NCI-H2107 (cell line): ENCODE measurements at places on chromosomes 5 and 9.
A peak's percentile ranks its signal among the peaks of the same experiment; 100 is the strongest.

DNA sequence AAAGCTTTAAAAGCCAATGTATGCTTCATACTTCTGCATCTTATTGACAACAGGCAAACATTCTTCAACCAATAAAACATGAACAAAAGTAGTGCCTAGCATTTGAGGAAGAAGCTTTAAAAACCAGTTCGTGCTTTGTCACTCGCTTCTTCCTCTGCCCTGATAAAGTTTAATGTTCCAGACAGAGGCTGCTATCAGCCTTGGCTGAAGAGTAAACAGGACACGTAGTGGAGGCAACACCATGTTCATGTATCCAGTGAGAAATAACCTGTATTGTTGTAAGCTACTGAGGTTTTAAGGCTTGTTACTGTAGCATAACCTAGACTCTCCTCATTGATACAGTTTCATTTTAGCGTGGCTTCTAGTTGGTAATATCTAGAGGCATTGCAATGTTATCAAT is 3.2 kb upstream of the FUBP3 start:
- DNase-seq: no peak

- no peak for DNase-seq
Measured at GRCh38 chr5:177176175-177176711, 42.7 kb downstream of the NSD1 start.

DNA sequence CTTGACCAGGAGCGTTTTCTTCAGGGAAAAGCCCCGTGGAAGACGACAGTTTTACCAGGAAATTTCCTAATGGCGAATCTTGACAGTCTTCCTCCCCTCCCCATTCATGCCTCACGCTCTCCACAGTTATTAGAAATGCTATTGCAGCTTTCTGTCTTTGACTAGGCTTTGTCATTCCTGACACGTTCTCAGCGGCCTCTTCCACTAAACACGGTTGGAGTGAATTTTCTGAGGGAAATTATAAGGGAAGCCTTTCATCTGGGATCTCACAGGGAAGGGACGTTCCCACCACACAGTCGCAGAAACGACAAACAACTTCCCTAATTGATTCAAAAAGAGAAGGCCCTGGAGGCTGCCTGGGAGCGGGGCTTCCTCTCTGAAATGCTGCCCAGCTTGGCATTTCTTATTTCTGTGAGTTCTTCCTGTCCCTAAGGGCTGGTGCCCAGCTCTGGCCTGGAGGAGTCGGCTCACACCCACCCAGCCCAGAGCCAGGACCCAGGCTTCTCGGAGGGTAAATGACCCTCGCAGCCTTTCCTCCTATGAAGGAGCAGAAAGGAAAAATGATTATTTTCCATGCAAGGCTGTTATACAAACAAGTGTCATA is 57.1 kb upstream of the PPP1R26 start:
- no peak for DNase-seq

- DNase-seq: no peak
Measured at GRCh38 chr5:32852976-32853375, 141.9 kb downstream of the NPR3 start.

DNA sequence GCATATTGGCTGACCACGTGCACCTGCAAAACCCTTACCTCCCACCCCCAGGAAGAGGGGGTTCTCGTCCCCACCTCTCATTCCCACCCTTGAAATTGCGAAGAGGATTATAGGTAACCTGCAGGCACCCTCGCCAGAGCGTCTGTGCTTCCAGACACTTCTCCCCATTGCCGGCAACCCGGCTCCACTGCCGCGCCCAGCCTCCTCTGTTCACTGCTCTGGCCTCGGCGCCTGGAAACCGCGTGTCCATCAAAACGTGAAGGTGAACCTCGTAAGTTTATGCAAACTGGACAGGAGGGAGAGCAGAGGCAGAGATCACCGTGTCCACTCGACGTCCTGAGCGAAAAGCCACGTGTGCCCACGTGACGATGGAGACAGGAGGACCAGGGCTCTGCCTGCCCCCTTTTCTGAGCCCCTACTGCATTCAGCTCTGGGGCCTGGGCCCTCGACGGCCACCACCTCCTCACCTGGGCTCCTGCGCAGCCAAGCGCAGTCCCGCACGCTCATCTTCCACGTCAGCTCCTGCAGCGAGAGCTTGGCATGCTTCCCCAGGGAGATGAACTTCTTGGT is 1.9 kb downstream of the TERT start:
- DNase-seq: no peak

DNA sequence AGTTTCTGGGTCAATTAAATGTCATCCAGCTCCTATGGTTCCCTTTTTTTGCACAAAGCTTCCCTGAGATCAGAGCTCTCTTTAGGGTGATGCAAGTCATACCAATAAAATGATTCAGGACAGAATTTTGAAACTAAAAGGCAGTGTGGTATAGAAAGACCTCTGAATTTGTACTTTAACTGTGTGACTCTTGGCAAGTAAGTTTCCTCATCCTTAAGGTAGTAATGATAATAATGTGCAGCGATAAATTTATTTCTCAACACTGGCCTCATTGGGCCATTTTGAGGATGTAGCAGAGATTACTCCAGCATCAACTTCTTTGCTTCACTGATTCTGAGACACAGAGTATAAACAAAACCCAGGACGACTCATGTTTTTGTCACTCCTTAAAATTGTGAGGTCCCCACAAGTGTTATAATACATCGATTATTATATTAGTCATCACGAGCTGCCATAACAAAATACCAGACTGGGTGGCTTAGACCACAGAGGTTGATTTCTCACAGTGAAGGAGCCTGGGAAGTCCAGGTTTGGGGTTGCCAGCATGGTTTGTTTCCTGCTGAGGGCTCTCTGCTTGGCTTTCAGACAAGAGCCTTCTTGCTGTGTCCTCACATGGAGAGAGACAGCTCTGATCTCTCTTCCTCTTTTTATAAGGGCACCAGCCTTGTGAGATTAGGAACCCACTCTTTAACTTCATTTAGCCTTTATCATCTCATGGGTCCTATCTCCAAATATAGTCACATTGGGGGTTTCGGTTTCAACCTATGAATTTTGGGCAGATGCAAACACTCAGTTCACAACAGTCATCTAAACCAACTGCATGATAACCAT is 293.0 kb downstream of the ZNF608 start:
- DNase-seq: no peak

GRCh38 chr5:17225520-17225919 is 8.1 kb downstream of the BASP1 start:
- DNase-seq: no peak

DNA sequence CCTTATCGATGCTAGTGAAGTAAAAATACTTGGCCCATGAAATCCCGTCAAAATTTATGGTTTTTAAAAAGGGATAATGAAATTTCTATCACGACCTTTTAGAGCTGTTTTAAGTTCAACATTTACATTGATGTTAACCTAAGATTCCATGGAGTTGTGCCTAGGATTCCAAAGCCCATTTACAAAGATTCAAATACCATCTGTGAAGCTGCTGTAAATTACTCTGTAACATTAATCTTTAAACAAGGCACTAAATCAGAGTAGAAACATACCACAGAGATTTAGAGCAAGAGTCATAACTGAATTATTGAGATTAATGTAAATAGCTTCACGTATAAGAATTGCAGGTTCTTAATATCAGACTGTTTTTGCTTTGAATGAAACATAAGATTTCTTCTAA is 17.7 kb downstream of the POU5F2 start:
- DNase-seq: no peak

DNA sequence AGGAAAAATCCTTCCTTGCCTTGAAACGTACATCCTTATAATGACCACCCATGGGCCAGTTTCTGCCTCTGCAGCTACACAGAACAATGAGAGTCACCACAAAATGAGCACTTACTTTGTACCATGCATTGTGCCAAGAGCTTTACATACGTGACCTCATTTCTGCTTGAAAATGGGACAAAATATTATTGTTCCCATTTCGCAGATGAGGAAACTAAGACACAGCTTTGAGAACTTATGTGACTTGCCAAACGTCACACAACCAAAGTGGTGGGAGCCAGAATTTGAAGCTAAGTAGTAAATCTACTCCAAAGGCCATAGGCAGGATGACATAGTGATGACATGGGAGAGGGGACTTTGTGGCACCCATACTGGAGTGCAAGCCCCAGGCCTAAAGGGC is 34.8 kb upstream of the GRPEL2 start:
- no peak for DNase-seq

DNA sequence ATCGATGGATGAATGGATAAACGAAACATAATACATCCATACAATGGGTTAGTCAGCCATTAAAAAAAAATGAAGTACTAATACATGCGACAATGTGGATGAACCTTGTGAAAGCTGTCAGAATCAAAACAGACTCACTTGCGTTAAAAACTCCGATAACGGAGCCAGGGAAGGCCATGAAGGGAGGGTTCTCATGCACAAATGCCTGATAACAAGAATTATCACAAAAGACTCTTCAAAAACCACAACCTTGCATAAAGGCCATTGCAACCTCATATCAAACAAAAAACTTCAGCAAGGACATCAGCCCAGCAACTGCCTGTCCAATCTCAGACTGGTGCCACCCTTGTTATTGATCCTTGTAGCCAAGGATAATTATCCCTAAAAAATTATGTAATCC is 13.7 kb downstream of the ERMP1 start:
- no peak for DNase-seq

GRCh38 chr9:136182850-136183422 is 22.0 kb downstream of the LHX3 start:
- DNase-seq: no peak

GRCh38 chr5:30808996-30809395 is 384.5 kb upstream of the CDH6 start:
- DNase-seq: no peak

DNA sequence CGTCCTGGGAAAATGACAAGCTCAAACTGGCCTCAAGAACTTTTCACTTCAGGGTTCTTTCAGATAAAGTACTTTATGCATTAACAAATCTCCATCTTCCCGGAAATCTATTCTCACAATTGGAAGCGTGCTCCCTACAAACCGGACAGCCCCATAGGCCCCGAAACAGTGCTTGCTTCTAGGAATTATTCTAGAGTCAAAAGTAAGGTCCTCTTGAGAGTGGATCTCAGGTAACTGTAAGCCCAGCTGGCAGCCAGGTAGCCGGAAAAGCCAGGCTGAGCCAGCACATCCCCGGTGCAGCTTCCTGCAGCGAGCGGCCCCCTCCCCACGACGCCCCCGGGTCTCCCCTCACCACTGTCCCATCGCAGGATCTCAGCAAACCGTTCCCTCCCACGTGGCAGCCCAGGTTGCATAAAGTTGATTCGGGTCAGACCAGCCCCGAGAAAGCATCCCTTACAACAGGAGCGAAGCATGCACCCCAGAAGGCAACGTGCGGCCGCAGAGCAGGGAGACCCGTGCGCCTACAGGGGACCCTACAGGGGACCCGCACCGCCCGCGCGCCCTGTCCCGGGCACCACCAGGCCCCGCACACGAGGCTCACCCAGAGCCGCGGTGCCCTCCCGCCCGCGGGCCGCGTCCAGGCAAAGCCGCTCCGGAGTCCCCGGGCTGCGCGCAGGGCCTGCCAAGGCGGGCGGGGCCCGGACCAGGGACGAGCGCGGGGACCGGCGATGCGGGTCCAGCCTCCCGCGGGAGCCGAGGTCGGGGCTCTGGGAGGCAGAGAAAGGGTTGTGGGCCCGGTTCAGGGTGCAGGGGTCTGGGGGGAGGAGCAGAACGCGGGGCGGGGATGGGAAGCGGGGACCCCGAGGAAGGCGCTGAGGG is 920 bp downstream of the LPCAT1 start:
- no peak for DNase-seq

DNA sequence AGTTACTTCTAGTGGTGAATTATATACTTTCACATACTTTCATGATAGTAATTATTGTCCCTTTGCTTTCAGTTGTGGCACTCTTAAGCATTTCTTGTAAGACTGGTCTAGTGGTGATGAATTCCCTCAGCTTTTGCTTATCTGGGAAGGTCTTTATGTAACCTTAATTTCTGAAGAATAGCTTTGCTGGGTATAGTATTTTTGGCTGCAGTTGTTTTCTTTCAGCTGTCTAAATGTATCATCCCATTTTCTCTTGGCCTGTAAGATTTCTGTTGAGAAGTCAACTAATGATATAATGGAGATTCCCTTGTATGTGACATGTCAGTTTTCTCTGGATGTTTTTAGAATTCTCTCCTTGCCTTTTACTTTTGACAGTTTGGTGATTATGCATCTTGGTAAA is 41.0 kb downstream of the TMEM38B start:
- no peak for DNase-seq

GRCh38 chr9:137719194-137719593 is 100.4 kb downstream of the EHMT1 start:
- DNase-seq: no peak

GRCh38 chr5:124124711-124125229 is 612.8 kb downstream of the CSNK1G3 start:
- no peak for DNase-seq

GRCh38 chr9:116767219-116767618 is 80.1 kb downstream of the TRIM32 start:
- peak; percentile 19 for DNase-seq

DNA sequence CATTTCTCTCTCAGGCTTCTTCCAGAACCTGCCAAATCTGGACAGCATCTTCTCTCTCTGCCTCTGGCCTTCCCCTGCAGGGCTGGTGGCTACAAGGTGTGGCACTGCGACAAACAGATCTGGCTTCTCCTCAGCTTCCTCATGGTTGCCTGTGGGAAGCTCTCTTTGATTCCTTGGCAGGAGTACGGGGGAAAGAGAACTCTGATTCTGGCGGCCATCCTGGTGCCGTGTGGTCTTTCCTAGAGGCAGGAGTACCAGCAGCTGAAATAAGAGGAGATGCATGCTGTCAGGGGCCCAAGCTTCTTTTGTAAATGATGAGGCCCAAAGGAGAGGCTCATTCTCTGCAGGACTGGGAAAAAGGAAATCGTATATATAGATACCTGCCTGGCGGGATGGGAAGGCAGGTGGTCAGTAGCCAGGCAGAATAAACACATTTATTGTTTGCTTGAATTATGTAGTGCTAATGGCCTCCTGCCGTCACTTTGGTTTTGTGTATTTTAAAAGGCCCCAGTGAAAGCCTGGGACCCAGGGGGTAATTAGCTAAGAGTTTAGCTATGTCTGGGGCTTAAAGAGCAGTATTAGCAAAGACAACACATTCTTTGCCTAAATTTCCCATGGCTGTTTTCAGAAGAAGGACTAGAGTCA is at the start of gene CER1:
TSS of gene CER1 (minus strand) at position 343 of the 645 bp plus-strand sequence. CDS start at position 282, 61 bp downstream.
- DNase-seq: peak; percentile 15

GRCh38 chr5:176851871-176852658 is 41.7 kb downstream of the UNC5A start:
- no peak for DNase-seq

DNA sequence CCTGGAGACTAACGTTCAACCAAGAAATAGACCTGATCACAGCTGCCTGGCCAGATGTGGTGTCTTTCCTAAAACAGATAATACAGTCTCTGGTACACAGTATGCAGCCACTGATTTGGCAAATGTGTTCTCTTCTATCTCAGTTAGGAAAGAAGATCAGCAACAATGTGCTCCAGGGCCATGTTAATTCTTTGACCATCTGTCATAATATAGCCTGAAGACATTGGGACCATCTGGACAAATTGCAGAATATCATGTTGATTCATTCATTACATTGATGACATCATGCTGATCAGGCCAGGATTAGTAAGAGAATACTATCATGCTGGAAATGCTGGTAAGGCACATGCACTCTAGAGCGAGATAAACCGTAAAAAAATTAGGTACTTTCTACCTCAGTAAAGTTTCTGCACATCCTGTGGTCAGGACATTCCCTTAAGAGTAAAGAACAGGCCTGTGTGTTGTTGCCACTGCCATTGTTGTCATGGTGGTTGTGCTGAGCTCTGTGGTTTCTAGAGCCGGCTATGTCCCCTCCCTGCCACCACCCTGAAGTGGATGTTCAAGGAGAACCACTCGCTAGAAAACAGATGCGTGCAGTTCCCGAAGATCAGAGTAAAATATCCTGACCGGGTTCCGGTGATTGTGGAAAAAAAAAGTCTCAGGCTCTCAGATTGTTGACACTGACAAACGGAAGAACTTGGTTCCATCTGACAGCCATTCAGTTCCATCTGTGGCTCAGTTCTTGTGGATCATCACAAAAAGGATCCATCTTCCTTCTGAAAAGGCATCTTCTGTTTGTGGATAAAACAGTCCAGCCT is 6.4 kb upstream of the JMY start:
- DNase-seq: no peak
